Mucosa of descending colon (tissue), 3 donors: ENCODE measurements at places on chromosomes 5 and 9. TPM values are rescaled to one million over a fixed set of nuclear protein-coding genes. Genes with fewer than 3 reads are reported as not detected.

DNA sequence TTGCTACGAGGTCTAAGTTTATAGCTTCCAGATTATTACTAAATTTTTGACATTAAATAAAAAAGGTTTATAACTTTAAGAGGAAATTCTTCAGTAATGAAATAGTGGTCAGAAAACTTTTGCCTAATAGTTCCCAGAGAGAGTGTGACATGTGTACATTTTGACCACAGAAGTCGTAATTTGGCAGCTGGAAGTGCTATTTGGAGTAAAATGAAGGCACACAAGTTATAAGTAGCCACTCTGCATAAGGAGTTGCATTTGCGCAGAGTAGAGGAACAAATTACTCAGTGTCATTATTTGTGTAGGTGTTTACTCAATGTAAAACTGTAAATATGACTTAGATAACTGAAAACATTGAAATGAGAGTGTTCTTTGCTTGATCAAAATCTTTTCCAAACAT lies 408.4 kb downstream of the CCDC171 start:
- no peak for DNase-seq

Gene ANKRD31
- total RNA-seq = 0.14 TPM

GRCh38 chr5:156498226-156498980 lies 171.4 kb downstream of the SGCD start:
- DNase-seq = no peak

DNA sequence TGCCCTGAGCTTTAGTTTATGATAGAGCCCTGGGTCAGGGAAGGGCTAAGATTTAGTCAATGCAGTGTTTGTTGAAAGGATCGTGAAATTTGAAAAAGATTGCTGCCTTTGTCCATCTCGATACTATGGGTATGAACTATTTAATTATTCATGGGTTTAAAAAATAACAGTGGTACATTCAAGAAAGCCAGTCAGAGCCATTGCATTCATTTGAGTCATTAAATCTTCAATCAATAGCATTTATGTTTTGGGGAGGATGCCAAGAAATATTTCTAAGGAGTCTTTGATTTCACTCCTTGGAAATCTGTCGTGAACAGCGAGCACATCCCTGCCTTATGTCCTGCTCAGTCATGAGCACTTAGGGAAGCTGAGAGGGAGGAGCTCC lies 54.4 kb upstream of the LRRTM2 start:
- no peak for DNase-seq

DNA sequence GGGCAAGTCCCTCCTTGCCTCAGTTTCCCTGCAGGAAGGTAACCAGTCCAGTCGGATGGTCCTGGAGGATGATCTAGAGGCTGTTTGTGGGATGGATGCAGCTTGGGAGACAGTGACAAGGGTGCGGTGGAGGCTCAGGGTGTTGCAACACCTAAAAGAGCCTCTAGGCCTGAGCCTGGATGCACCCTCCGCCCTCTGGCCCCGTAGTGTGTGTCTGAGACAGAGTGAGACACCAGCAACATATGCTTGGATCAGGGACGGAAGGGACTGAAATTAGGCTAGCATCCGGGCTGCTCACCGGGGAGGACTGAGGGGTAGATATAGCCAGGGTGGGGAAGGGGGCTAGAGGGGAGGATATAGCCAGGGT lies 1.1 kb downstream of the CRAT start:
- no peak for DNase-seq

Gene TMEM203
- 40.0 TPM for total RNA-seq

Gene CER1
- total RNA-seq = not detected

GRCh38 chr5:101904736-101905135 lies 391.3 kb downstream of the SLCO4C1 start:
- DNase-seq = no peak

Gene NIPAL4
- not detected for total RNA-seq
